Fibroblast of gingiva (primary cell): ENCODE measurements at places on chromosomes 4 and X.
A peak's percentile ranks its signal among the peaks of the same experiment; 100 is the strongest.

DNA sequence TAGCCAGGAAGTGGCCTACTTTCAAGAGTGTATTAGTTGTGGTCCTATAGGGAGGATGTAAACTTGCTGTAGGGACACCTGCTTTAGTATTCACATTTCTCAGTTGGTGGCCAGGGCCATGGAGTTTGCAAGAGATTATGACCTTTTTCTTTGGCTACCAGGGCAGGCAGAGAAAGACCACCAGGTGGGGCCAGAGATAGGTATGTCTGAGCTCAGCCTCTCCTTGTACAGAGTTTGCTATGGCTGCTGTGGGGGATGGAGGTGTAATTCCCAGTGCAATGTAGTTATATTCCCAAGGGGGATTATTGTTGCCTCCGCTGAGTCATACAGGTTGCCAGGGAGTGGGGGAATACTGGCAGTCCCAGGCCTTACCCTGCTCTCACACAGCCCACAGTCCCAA, 26.3 kb upstream of the DACH2 start:
- no peak for DNase-seq

- no peak for DNase-seq
Measured at GRCh38 chr4:43556262-43556661, 663.7 kb downstream of the GRXCR1 start.

DNA sequence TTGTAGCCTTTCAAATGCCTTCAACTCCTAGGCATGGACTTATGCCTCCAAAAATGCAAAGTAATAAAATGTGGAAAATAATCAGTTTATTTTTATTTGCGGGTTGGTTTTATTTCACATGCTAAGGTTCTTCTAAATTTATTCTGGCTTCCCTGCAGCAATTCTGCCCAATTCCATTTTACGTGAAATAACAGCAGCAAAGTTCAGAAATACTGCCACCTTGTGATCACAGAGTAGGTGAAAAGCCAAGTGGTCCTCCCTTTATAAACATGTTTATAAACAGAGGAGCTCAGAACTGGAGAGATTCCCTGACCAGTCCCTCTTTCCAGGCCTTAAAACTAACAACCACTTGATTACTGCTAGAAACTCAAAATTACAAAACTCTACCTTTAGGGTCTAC, 14.7 kb upstream of the DCHS2 start:
- peak; percentile 28 for DNase-seq

DNA sequence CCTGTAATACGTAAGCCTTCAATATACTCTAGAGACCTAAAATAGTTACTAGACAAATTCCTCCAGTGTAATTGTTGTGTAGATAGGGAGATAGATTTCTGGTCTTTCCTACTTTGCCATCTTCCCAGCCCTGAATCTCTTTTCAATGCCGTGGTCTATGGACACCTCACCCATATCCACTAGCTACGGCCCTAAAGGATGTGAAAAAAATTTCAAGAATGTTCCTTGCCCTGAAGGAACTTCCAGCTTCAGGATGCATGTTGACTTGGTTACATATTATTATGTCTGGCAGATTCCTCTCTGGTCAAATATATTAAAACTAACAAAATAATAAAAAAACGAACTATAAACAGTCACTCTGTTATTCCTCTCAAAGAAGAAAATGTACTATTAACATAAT, 52.4 kb upstream of the TSPAN5 start:
- DNase-seq = peak; percentile 49

DNA sequence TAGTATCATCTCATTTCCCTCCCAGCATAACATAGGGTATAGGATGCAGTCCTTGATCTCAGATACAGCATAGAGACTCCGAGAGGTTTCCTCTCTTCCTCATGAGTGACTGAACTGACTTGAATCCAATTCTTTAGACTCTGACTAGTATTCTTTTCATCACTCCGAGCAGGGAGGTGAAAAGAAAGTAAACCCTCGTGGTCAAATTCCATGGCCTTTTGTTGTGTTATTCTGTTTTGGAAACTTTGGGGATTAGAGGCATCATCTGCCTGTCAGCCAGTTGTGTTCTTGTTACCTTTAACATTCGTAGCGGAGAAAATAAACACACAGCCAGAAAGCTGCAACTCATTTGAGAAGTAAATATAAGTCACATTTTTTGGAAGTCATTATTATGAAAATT, 206.6 kb downstream of the ARHGAP10 start:
- DNase-seq = no peak

DNA sequence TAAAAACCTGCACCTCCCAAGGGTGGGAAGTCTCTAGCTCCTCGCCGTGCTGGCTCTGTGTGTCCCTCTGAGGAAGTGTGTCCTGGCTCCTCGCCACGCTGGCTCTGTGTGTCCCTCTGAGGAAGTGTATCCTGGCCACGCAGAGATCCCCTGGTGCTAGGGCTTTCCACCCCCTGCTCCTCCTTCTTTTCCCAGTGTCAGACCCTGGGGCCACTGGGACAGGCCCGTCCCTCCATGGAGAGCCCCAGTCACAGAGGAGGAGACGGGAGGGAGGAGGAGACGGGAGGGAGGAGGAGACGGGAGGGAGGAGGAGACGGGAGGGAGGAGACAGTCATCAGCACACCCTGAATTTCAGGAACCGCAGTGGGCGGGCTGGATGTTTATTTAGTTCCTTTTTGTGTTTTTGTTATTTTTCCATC, 53.8 kb upstream of the HGFAC start:
- DNase-seq = peak; percentile 32

GRCh38 chr4:140744421-140744820, 11.8 kb downstream of the TBC1D9 start:
- no peak for DNase-seq

DNA sequence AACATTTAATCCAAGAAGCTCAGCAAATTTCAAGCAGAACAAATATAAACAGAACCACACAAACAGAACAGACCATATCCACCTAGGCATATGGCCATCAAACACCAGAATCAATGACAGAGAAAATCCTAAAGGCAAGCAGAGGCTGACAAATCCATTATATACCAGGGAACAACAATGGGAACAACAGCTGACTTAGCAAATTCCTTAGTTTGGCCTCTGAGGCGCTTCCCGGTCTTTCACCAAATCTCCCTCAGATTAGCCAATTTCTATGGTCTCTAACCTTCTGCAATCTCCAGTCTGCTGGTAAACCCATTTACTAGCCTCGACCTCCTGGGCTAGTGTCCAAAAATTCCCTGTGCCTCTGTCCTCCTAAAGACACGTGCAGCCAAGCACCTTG, 59.2 kb downstream of the GPR143 start:
- no peak for DNase-seq

GRCh38 chr4:252065-252601, 53.1 kb downstream of the ZNF732 start:
- no peak for DNase-seq

- DNase-seq = no peak
Measured at GRCh38 chr4:11293866-11294265, 134.8 kb downstream of the HS3ST1 start.

GRCh38 chr4:183416879-183417755, 27.3 kb upstream of the CDKN2AIP start:
- no peak for DNase-seq

DNA sequence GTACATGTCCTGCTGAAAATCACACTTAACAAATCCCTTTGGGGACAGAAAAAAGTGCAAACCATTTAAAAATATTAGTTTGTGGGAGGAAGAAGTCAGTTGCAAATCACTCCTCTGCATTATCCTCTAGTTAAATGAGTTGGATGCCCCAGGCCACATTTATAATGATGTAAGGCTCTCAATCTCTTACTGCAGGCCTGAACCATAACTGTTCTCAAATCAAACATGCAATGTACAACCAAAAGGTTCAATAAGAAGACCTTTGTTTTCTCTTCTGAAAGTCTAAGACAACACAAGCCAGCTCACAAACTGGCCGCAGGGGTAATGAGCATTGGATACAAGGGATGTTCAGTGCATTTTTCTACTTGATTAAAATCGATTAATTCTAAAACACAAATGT, 39.7 kb downstream of the IGFBP7 start:
- DNase-seq = no peak

- peak; percentile 25 for DNase-seq
Measured at GRCh38 chr4:77047037-77047436, 28.8 kb downstream of the CCNI start.

GRCh38 chrX:5388087-5388486, 840.6 kb downstream of the NLGN4X start:
- no peak for DNase-seq

DNA sequence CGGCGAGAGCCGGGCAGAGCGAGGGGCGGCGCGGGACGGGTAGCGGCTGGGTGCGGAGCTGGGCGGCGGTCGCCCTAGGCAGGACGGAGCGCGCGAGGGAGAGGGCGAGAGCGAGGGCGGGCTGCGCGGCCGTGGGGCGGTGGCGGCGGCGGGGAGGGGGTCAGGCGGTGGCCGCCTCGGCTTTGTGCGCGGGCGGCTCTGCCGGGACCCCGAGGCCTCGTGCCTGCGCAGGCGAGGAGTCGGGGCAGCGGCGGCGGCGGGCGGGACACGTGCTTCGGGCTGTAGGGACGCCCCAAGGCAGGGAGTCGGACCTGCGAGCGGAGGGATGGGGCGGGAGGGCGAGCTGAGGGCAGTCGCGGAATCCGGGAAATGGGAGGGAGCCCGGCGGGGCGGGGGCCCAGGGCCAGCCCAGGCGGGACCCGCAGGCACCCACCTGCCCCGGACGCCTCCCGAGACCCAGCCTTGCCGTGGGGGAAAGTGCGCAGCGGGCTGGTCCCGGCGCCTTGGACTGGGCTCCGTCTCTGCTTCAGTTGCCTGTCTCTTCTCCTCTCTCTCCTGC, 465 bp downstream of the BMPR1B start:
- no peak for DNase-seq

DNA sequence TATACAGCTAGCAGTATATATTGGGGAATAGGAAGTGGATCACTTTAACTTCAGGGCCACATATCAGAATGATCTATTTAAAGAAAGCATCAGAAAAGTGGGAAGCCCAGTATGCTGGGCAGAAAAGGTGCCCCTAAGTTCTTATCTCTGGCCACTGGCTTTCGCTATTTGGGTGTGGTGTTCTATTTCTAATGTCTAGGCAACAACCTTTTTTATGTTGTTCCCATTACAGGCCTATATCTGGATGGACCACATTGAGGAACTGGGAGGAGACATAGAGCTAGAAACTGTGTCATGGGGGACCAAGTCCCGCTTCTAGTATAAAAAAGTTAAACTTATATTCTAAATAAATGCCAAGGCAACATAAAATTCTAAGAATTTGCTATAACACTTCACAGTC, 935.6 kb downstream of the PDHA2 start:
- DNase-seq = no peak

- no peak for DNase-seq
Measured at GRCh38 chrX:23845351-23845817, 62.4 kb downstream of the APOO start.

GRCh38 chr4:89166971-89167475, 55.7 kb downstream of the TIGD2 start:
- DNase-seq = no peak

- DNase-seq = peak; percentile 2
Measured at GRCh38 chrX:149830192-149830873, 48.6 kb downstream of the MAGEA9 start.

- DNase-seq = no peak
Measured at GRCh38 chr4:40165916-40166315, 30.9 kb upstream of the RHOH start.

DNA sequence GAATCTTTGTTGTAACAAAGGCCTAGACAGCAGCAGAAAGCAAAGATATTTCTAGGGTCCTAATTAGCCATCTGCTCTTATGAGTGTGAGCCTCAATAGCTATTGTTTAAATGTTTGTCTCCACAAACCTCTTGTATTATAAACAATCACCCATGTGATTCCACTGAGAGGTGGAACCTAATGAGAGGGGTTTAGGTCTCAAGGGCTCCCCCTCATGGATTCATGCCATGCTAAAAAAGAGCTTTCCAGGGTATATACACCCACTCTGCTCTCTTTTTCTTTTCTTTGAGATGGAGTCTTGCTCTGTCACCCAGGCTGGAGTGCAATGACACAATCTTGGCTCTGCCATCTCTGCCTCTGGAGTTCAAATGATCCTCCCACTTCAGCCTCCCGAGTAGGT, 42.1 kb downstream of the TRIM61 start:
- DNase-seq = no peak

DNA sequence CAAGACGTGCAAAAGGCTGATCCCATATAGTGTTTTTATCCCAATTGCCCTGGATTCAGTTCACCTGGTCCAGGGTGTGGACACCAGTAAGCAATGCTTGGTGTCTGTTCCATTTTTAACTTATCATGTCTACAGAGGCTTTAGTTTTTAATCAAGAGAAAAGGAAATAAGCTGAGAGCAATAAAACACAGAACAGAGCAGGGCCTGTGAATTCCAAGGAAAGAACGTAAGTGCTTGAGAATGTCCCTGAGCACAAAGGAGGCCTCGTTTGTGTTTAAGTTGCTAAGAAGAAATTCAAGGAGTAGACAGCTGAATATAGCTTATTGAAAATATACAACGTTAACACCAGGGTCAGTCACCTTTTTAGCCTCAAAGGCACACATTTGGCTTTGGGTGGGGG, 191.3 kb downstream of the GPC3 start:
- DNase-seq = no peak

DNA sequence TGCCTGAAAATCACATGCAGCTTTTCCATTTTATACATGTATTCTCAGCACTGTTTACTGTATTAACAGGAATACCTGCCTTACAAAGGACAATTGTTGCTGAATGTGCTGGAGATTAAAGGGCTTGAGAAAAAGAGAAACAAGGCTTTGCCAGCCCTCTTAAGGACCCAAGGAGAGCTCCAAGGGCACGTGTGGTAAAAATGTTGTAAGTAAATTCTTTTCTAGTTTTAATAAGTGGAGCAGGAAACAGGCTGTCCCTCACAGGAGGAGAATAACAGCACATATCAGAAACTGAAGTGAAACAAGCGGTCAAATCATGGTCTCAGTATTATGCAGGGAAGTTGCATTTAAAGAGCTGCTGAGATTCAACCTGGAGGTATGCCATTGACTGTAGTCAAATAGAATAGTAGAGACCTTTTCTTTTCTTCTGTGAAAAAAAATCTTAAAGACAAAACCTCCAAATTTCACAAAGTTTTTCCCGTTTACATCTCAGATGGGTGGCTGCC, 18.5 kb downstream of the IGFBP7 start:
- DNase-seq = no peak

- DNase-seq = no peak
Measured at GRCh38 chrX:119760026-119760877, 1.9 kb downstream of the SOWAHD start.

DNA sequence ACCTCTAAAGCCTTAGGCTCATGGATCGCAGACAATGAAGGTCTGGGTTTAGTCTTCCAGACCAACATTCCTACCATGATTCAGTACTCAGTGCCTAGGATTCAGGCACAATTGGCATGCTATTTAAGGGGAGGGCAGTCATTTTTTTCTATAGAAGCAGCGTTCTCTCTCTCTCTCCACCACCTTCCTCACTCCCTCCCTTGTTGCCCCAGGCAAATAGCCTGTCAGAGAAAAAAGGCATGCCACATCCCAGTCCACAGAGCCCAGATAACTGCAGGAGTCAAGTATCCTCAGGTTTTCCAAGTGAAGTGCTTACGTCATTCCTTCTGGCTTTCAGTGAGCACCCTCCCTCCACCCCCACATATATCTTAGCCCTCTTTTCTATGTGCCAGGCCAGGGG, 533.0 kb downstream of the BCOR start:
- no peak for DNase-seq

GRCh38 chr4:139630126-139630495, 35.5 kb upstream of the MGST2 start:
- no peak for DNase-seq
